MCF 10A (cell line): ENCODE measurements at places on chromosomes 11 and 22. TPM values are rescaled to one million over a fixed set of nuclear protein-coding genes. Genes with fewer than 3 reads are reported as not detected.

MADD gene
- 23.4 and 24.8 TPM in 2 replicates for total RNA-seq

MAJIN gene
- total RNA-seq = not detected in 2 replicates

PTGDR2 gene
- not detected in 2 replicates for total RNA-seq

SCGB1A1 gene
- total RNA-seq = not detected in 2 replicates

ZNF214 gene
- total RNA-seq = 3.1 and 4.2 TPM in 2 replicates

APOL3 gene
- total RNA-seq = 0.44 and 1.8 TPM in 2 replicates

LDHAL6A gene
- not detected in 2 replicates for total RNA-seq

CECR2 gene
- total RNA-seq = not detected in 2 replicates

MEI1 gene
- total RNA-seq = not detected in 2 replicates

DNA sequence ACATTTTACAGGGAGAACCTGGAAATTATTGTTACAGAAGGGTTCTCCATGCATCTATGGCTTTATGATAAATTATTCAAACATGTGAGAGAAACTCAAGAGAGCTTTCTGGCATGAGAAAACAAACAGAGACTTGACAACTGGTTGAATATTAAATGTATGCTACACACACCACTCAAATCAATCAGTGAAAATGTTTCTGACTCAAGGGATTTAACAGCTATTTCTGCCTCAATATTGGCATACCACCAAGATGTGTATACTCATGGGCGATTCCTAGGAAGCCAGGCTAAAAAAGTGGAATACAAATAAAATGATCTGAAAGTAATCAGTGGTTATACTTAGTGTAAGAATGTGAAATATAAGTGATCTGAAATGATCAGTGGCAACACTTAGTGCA lies 15.8 kb upstream of the OR51T1 start:
- DNase-seq = no peak
- H3K27me3 ChIP-seq = peaks cover 13% of the 10 kb centered on the region
- H3K27ac ChIP-seq = no peak overlapping the region

DNA sequence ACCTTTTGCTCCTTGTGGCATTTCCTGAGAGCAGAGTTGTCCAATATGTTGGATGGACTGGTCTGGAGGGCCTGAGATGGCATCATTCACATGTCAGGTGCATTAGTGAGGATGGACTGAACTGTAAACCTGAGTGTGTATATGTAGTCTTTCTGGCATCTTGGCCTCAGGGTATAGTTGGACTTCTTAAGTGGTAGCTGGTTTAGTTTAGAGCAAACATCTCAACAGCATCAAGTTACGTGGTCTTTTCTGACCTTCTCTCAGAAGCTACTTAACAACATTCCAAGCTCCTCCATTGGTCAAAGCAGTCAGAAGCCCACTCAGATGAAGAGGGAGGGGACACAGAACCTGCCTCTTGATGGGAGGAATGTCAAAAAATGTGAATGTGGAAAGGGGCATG lies 829.9 kb downstream of the METTL15 start:
- H3K36me3 ChIP-seq = peaks cover 2% of the 10 kb centered on the region
- H3K27ac ChIP-seq = no peak overlapping the region
- no peaks in the 10 kb centered on the region for H3K27me3 ChIP-seq
- H3K4me1 ChIP-seq = peaks cover 6% of the 10 kb centered on the region

DNA sequence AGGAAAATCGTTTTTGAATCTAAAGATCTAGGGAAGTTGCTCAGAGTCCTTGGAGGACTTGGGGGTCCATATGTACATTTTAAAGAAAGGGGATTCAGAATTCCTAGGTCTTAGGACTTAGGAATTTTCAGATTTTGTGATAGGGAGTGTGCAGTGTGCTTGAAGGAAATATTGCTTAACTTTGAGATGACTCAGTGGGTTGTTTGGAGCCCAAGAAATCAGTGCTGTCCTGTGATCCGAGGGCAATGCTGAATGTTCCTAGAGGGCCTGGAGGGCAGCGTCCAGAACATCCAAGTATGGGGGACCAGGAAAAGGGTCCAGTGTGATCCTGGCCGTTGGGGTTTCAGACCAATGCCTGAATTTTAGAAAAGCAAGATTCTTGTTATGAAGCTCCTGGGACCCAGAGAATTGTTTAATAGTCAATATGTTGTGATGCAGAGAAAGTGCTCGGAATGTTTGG lies 3.1 kb upstream of the IGF2 start:
- H3K27ac ChIP-seq = peak overlapping the region; percentile 36
- peak overlapping the region; percentile 22 for H3K4me3 ChIP-seq
- H3K4me1 ChIP-seq = peaks cover 13% of the 10 kb centered on the region
- no peaks in the 10 kb centered on the region for H3K36me3 ChIP-seq
- H3K27me3 ChIP-seq = peaks cover 74% of the 10 kb centered on the region

DNA sequence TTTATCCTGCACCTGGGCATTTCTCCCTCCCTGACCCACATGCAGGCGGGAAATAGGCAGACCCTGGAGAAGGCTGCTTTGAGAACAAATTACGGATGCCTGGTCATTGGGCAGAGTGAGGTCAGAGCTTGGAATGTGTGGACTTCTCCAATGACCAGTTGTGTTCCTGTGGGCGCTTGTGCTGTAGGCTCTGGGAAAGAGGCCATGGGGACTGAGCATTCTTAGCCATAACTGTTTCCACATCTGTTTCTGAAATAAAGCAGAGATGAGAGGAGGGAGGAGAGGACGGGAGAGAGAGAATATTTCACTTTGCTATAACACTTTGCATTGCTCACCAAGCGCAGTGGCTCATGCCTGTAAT lies 11.2 kb upstream of the TMEM184B start:
- peaks cover 41% of the 10 kb centered on the region for H3K36me3 ChIP-seq
- no peak for DNase-seq
- H3K4me3 ChIP-seq = no peak overlapping the region
- no peaks in the 10 kb centered on the region for H3K27me3 ChIP-seq
- peak overlapping the region; percentile 61 for H3K27ac ChIP-seq

DNA sequence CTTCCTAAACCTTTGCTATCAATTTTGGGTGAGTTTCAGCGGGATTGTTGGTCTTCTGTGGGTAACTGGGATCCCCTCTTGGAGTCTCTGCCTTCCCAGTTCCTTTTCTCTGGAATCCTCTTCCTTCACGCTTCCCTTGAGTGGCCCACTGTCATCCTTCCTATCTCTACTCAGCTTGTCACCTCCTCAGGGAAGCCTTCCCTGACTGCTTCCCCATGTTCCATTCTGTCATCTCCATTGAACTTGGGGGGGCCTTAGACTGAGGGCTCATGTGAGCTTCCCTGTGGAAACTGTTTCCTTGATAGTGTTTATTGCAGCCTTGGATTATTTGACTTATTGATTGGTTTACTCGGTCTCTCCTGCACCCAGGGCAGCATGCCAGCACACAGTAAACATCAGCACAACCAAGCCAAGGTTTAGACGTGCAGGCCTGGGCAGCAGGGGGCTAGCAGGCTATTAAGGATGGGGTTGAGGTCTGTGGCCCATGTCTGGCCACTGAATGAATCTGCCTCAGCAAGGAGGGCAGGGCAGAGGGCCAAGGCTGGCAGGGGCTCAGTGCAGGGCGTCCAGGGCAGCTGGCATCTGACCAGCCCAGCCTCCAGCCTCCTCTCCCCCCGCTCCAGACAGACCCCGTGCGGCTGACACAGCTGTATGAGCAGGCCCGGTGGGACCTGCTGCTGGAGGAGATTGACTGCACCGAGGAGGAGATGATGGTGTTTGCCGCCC lies 7.2 kb downstream of the TRPT1 start:
- H3K36me3 ChIP-seq = peaks cover 9% of the 10 kb centered on the region
- no peak for DNase-seq
- H3K27me3 ChIP-seq = no peaks in the 10 kb centered on the region
- H3K4me1 ChIP-seq = peaks cover 2% of the 10 kb centered on the region
- H3K27ac ChIP-seq = no peak overlapping the region

GRCh38 chr11:17003426-17003825 lies 10.8 kb downstream of the PLEKHA7 start:
- no peaks in the 10 kb centered on the region for H3K36me3 ChIP-seq
- H3K4me3 ChIP-seq = no peak overlapping the region

DNA sequence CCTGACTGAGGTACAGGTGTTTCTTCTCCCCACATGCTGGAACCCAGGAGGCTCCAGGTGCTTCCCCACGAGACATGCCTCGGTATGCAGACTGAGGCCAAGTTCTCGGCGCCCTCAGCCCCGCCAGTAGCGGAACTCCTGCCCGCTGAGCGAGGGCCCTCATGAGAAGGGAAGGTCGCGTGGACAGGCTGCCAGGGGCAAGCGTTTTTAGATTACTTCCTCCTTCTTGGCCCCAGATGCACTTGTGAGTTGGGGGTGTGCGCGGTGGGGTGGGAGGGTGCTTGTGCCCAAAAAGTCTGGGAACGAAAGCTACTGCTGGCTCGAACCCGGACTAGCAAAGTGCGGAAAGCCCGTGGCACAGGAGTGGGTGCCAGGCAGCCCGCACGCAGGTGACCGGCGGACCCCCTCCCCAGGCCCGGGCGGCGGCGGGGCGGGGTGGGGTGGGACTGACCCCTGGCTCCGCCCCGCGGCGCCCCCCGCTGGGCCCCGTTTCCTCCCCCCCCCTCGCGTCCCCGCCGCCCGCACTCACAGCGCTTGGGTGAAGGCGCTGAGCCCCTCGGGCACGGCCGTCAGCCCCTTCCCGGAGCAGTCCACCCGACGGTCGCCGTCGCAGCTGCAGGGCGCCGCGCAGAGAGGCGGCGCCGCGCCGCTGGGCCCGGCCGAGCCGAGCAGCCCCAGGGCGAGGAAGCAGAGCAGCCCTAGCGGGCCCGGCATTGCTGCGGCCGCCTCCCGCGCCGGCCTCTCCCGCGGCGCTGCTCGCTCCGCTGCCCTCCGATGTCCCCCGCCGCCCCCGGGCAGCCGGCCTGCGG lies 797 bp downstream of the LGR4 start:
- peaks cover 10% of the 10 kb centered on the region for H3K36me3 ChIP-seq
- H3K4me1 ChIP-seq = peaks cover 31% of the 10 kb centered on the region
- peak overlapping the region; percentile 79 for H3K4me3 ChIP-seq
- DNase-seq = peak; percentile 46
- H3K27ac ChIP-seq = peak overlapping the region; percentile 79

GRCh38 chr11:69219991-69220390 lies 64.3 kb downstream of the SMIM38 start:
- H3K4me3 ChIP-seq = no peak overlapping the region
- H3K4me1 ChIP-seq = peaks cover 12% of the 10 kb centered on the region
- H3K27me3 ChIP-seq = peaks cover 5% of the 10 kb centered on the region
- H3K36me3 ChIP-seq = no peaks in the 10 kb centered on the region
- no peak for DNase-seq

DNA sequence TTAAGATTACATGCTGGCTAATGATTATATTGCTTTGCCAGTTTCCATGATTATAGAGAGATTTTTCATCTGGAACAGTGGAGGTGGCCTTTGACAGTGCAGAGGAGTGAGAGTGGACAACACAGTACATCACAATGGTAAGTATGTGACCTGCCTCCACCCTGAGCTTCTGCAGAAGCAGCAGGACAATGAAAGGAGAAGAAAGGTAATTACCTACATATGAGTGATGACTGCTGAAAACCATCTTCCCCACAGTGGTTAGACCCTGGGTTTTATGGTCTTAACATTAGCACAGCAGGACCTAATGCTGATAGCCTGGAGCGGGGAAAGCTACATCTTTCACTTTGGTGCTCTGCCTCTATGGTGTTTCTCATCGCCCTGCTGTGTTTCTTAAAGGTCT lies 454.7 kb upstream of the DDI1 start:
- peaks cover 5% of the 10 kb centered on the region for H3K4me1 ChIP-seq
- no peaks in the 10 kb centered on the region for H3K27me3 ChIP-seq
- H3K27ac ChIP-seq = no peak overlapping the region
- H3K4me3 ChIP-seq = no peak overlapping the region
- DNase-seq = no peak
- H3K36me3 ChIP-seq = no peaks in the 10 kb centered on the region

DNA sequence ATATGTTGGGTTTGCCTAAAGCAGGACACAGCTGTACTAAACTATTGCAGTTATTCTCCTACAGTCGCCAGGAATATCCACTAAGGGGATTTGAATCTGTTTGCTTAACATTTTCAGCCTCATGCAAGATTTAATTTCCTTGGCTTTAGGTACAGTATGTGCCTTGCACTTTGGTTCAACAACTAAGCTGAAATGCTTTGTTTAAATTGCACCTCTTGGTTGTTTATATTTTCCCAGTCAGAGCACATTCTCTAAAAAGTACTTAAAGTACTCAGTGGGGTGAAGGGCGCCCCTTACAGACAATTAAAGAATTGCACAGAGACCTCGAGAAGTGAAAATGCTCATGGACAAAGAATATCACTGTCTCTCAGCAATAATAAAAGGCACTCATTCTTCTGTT lies 107.8 kb upstream of the MTNR1B start:
- no peak for DNase-seq
- no peaks in the 10 kb centered on the region for H3K36me3 ChIP-seq
- H3K27me3 ChIP-seq = no peaks in the 10 kb centered on the region
- no peak overlapping the region for H3K27ac ChIP-seq
